HAP-1 (cell line): ENCODE measurements at places on chromosomes 3 and 15.

- no peak for DNase-seq
Measured at GRCh38 chr3:4078903-4079302, 224.3 kb upstream of the SETMAR start.

DNA sequence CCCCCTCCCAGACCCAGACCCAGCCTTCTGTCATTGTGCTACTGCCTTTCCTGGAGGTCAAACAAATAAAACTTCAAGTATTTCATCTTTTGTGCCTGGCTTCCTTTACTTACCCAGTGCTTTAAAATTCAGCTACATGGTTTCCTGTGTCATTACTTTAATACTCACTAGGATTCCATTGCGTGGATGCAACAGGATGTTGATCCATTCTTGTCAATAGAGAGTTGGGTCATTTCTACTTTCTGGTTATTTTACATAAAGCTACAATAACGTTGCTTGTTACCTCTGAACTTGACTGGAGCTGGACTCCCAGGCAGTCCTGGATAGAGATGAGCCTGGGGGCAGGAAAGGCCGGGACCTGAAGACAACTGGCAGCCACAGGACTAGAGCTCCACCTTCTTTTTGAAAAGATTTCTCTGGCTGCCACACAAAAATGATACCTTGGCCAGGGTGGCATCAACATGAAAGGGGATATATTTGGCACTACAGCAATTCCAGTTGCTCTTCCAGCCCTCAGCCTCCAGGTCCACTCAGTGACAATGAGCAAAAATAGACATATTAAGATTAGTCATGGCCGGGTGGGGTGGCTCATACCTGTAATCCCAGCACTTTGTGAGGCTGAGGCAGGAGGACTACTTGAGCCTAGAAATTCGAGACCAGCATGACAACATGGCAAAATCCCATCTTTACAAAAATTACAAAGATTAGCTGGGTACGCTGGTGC, 23.3 kb upstream of the HEG1 start:
- no peak for DNase-seq

- no peak for DNase-seq
Measured at GRCh38 chr3:87200060-87200647, 27.0 kb upstream of the CHMP2B start.

- DNase-seq = no peak
Measured at GRCh38 chr3:195411836-195412235, 31.0 kb downstream of the ACAP2 start.

DNA sequence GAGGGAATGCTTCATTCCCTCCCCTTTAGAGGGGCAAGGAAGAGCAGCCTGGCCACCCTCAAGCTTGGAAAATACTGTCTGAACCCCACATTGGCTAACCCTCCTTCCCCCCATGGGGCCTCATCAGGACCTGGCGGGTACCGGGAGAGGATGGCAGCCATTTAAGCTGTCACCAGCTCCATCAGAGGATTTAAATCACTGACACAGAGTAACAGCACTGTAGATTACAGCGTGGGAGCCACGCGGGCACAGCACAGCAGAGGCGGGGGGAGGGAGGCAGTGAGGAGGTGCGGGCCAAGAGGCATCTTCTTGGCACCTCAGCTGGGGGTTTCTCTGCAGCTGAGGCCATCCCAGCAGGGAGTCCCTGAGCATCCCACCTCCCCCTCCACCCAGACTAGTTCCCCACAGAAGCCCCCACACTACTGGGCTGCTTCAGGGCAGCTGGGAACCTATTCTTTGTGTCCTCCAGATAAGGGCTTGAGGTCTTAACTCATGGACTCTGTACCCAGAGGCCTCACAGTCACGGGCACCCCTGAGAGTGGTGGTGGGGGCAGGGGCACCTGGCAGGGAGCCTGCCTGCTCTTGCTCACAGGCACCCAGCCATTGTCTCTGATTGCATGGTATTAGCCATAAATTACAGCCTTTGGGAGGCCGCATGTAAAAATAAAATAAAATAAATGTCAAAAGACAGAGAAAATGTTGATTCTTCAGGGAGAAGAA, 21.9 kb upstream of the CACNA2D2 start:
- DNase-seq = no peak

- peak; percentile 16 for DNase-seq
Measured at GRCh38 chr3:120762615-120763014, 20.1 kb downstream of the GTF2E1 start.

DNA sequence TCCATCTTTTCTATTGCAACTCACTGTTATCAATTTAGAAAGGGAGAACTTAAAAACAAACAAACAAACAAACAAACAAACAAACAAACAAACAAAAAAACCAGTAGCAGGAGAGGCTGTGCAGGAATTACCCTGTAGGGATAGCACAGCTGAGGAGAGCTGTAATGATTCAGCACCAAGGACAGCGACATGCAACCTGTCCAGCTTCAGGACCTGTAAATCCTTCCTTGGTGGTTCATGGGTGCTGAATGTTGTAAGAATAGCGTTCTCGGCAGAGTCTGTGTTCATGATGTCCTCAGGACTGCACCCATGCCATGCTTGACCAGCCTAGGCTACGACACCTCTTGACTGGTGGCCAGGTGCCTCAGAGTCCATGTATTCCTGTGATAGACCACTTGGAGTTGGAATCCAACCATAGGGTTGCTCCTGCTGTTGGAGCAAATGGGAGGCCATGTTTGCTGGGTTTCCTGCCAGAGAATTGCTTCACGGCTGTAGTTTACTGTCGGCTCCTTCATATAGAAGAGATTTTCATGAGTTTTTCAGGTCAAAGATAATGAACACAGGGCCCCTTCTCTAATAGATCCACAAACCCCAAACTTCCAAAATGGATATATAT, 65.9 kb downstream of the CACNA2D3 start:
- peak; percentile 83 for DNase-seq

DNA sequence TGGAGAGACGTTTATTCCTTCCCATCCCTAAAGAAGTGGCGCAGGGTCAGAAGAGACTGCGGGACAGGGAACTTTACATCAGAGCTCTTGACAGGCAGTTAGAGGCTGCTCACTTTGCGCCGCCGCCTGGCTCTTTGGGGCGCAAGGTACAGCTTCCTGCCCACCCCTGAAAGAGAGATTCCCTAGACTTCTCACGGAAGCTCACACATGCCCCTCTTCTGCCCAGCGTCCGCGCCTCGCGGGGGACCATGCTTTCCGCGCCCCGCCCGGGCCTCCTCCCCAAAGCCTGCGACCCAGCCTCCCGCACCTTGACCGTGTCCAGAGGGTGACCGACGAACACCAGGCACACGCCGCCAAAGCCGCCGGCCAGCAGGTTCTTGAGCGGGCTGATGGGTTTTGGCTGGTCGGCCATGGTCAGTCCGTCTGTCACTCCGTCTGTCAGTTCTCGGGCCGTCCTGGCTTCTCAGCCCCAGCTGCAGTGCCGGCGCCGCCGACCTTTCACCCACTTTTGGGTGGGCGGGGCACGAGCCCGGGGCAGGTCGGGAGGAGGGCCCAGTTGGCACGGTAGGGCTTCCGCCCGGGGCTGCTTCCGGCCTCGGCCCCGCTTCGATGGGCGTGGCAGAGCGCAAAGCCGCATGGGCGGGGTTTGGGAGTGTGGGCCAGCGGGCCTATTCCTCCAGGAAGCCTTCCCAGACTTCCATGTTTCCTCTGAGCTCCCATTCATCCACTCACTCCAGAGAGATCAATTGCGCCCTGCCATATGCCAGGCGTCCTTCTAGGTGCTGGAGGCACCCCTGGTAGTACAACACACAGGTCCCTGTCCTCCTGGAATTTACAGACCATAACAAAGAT, at the start of gene SLC25A20:
Gene SLC25A20 (minus strand): TSS at position 500 of the 852 bp plus-strand sequence. CDS start 88 bp downstream, at position 412.
- peak; percentile 83 for DNase-seq

GRCh38 chr15:39358441-39359041, 222.3 kb upstream of the THBS1 start:
- no peak for DNase-seq
